Cerebellum (tissue), 4 donors: ENCODE measurements at places on chromosomes 16 and 17. TPM values are rescaled to one million over a fixed set of nuclear protein-coding genes. Genes with fewer than 3 reads are reported as not detected.

The FOXL1 gene
- 0.36 TPM for total RNA-seq

The HSBP1 gene
- 139 TPM for total RNA-seq

The ODAD4 gene
- total RNA-seq = 3.7 TPM

The GNG13 gene
- not detected for total RNA-seq

The PHOSPHO1 gene
- 2.6 TPM for total RNA-seq
